ENCODE measurements at places on chromosomes 1 and 21.

DNA sequence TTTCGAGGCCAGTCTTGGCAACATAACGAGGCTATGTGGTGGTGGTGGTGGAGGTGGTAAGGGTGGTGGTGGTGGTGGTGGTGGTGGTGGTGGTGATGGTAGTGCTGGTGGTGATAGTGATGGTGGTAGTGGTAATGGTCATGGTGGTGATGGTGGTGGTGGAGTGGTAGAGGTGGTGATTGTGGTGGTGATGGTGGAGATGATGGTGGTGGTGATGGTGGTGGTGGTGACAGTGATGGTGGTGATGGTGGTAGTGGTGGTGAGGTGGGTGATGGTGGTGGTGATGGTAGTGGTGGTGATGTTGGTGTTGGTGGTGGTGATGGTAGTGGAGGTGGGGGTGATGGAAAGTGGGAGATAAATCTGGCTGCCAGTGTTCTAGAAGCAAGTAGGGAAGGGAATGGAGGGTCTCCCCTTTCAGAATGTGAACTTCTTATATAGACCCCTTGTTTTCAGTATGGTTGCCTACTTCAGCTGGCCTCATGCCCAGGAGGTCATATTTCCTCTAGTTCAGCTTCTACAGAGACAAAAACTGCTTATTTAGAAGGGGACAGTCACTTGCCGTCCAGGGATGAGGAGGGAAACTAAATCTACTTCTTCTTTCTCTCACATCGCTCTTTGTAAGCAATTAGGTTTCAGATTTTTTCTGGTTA lies 27.5 kb downstream of the SH3BGR start:
- no peak for DNase-seq

- no peak for DNase-seq
Measured at GRCh38 chr1:71918630-71919029, 363.7 kb downstream of the NEGR1 start.

- no peak for DNase-seq
Measured at GRCh38 chr1:39524591-39525365, 33.3 kb downstream of the BMP8A start.

- peak; percentile 94 for DNase-seq
Measured at GRCh38 chr1:43389326-43390313, at the start of the genes MED8 and SZT2. Gene MED8, minus strand, starts transcription at chr1:43389800. Its CDS starts 36 bp downstream, at chr1:43389764. Gene SZT2, plus strand, starts transcription at chr1:43389899. Its CDS starts 70 bp downstream, at chr1:43389969.

DNA sequence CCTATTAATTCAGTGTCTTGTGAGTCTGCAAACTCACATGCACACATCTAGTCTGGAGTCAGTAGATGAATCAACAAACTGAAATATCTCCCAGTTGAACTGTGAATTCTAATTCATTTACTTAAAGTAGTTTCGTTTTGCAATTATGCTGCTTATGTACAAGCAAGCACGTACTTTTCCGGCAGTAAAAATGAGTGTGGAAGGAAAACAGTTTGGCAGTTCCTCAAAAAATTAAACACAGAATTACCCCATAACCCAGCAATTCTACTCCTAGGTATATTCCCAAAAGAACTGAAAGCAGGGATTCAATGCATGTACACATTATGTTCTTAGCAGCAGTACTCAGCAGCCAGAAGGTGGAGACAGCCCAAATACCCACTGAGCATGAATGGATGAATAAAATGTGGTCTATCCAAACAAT lies 49.3 kb downstream of the GNB1 start:
- DNase-seq, result no peak

GRCh38 chr1:96840396-96840795 lies 118.8 kb downstream of the PTBP2 start:
- DNase-seq, result no peak

DNA sequence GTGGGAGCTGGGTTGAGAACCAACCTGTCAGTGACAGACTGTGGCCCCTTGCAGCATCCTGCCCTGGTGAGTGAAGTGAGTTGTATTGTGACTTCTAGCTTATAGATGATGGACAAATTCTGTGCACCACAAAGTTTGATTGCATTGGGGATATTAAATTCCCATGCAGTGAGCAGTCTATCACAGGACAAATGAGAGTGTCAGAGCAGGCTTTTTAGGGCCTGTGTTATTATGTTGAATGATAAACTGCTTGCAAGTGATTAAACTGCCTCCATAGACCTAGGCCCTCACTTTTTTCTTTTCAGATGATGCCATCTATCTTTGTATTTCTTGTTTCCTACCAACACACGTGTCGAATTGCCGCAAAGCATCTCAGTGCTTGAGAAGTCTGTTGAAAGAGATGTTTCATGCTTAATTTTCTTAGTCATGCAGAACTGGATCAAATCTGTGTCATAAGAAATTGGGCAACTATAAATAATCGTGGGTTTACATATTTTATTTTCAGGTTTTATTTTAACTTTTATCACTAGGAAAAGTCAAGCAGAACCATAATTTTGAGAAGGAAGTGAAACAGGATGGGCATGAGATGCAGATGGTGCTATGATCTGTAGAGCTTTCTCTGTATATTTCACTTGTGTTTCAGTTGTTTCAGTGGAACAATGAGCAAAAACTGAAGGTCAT lies 199.2 kb downstream of the S1PR1 start:
- no peak for DNase-seq

- DNase-seq, result no peak
Measured at GRCh38 chr21:44867999-44868700, 5.3 kb downstream of the PTTG1IP start.

DNA sequence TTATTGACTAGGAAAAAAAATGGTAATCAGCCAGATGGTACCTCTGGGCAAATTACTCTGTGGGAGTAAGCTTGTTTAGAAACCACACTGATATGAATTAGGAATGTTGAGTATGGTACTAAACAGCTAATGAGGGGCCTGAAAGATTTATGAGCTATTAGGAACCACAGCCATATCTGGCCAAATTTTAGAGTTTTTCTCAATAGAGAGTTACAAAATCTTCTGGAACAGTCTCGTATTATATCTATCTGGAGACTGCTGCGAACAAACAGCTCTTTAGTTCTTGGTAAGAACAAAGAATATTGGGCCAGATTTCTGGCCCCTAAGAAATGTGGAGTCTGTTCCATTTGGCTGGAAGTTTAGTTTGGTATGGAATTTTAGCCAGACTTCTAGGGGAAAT lies 4.9 kb upstream of the PODN start:
- no peak for DNase-seq

GRCh38 chr1:62006690-62007089 lies 188.0 kb upstream of the L1TD1 start:
- no peak for DNase-seq

DNA sequence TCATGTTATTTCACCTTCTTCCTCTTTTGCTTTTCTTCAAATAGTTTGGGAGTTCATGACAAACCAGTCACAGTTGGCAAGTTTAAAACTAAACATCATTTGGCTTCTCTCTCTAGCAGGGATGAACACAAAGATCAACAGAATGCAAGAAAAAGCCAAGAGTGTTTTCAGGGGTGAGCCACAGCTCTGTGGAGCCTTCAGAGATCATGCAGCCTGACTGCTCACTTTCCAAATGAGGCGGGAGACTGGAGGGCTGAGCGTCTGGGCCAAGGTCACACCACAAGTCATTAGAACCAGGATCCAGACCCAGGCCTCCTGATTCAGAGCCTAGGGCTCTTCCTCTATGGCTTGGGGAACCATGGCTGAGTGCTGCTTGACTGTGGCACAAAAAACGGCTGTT lies 2.7 kb downstream of the DPT start:
- DNase-seq, result no peak

DNA sequence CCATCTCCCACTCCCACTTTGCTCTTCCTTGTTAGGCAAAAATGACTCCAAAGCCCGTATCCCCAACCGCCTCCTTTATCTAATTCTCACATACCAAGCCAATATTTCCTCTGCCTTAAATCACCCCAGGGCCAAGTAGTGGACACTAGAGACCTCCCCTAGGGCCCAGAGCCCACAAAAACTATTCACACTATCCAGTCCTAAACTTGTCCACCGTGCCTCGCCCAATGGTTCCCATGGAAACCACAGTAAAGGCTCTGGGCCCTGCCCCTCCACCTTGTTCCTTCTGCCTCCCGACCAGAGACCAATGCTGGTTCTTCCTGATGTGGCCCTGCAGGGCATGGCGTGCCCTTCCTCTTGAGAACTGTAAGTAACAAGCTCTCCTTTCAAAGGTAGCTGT lies 11.8 kb downstream of the CFAP107 start:
- no peak for DNase-seq

DNA sequence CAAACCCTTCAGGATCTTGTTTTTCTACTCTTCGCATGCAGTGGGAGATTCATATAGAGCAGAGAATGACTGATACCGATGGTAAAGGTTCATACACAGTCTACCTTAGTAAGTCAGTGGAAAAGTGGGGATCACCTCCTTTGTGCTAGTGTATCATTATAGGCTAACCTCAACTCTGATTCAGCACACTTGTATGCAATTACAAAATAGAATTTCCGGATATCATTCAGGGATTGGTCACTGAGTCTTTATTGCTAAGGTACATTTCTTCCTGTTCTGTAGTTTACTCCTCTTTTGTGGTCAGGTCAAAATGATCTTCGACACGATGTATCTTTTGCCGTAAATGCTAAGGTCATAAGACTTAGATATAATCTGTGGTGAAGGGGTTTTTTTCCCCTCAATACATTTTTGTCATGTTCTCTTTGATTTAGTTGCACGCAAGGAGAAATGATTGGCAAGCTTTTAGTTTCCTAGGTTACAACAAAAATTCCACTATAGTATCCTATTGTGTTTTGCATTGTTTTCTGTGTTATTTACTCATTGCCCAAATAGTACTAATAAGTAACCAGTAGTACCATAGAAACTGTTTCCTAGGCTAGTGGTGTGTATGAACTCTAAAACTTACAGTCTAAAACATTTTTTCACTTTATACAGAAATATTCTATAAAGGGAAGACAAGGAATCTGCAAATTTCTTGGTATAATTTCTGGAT lies 35.7 kb upstream of the PLA2G4A start:
- DNase-seq, result no peak

DNA sequence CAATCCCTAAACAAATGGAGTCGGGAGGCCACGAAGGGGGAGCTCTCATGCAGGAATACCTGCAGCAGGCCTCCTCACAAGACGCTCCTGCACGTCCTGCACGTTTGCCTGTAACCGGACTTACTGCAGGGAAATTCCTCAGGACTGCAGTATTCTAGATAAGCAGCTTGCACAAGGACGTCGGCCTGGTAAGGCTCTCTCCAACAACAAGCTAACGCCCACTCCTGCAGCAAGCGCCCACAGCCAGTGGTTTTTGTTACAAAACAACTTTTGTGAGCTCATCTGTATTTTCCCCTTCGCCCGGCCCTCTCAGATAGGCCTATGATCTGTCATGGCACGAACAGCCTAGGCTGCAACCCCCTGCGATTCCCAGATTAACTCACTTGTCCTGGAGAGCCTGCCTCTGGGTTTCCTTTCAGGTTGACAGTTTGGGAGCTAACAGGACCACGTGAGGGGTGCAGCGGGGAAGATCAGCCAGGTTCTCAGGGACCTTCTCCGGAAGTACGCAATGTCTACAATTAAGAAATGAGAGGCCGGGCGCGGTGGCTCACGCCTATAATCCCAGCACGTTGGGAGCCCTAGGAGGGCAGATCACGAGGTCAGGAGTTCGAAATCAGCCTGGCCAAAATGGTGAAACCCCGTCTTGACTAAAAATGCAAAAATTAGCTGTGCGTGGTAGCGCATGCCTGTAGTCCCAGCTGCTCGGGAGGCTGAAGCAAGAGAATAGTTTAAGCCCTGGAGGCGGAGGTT lies 921 bp upstream of the MIB2 start:
- DNase-seq, result no peak

- DNase-seq, result no peak
Measured at GRCh38 chr1:172122381-172122780, 281.1 kb downstream of the DNM3 start.

DNA sequence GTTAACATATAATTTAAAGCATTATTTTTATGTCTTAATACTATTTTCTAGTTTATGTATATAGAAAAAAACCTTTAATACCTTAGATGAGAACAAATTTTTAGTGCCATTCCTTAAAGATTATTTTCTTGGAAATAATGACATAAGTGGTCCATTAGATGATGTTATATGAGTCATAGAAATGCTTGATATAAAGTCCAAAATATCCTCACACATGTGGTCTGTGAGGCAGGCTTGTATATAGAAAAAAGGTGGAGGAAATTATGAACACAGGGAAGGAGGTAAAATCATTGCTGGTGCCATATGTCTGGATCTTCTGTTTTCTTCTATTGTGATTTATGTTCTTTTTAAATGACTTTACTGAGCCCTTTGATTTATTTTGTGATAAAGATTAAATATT lies 79.3 kb downstream of the MAP3K7CL start:
- no peak for DNase-seq

DNA sequence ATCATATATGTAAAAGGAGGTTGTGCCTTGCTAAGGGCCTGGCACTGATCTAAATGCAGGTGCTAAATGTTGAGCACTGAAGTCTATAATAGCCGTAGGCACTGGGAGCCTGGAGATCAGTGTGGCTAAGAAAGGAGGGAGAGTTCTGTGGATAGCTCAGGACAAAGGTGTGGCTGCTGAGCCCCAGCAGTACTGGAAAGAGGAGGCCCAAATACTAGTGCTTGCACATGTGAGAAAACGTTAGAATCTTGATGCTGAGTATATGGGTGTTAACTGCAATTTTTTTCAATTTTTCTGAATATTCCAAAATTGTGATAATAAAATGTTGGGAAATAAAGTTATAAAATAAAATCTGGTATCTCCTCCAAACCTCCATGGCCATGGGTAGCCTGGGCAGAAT lies 62.5 kb upstream of the PTGFRN start:
- no peak for DNase-seq

- DNase-seq, result no peak
Measured at GRCh38 chr1:203763505-203763904, 1.5 kb upstream of the LAX1 start.

GRCh38 chr1:204420039-204421004 lies 8.7 kb upstream of the PPP1R15B start:
- DNase-seq, result no peak

DNA sequence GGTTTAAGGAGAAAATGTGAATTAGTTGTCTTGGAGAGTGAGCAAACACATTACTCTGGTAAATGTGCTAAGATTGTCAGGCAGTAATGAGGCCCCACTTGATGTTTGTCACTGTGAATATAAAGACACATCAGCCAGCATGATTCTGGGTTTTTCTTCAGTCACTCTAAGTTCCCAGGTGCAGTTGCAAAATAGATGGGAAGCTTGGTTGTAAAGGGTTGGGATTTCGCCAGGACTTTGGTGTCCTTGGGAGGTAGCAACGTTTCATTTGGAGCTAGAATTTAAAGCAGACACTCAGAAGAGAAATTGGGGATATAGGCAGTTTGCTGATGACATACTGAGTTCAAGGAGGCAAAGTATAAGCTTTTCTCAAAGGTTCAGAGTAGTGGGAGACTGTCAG lies 154.3 kb downstream of the MAST2 start:
- no peak for DNase-seq

DNA sequence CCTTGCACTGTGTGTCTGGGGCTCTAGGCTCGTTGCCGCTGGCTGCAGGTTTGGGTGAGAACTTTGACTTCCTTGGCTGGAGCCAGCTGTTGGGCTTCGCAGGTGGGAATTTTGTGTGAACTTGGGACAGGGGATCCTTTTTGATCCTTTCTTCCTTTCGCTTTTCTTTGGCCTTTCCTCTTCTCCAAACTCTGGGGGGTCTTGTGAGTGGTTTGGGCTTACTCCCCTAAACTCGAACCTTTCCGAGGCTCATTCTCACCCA lies 643 bp downstream of the COQ8A start:
- no peak for DNase-seq

- DNase-seq, result peak; percentile 67
Measured at GRCh38 chr1:160078512-160079195, 2.7 kb upstream of the KCNJ9 start.

All from hippocampal formation (tissue), 2 donors.